Adipocyte (in vitro differentiated cells): ENCODE measurements at places on chromosomes 7 and 10.

- DNase-seq = no peak
These were observed 529.9 kb downstream of the XPNPEP1 start for GRCh38 chr10:109393425-109393824.

- DNase-seq = peak; percentile 63
These were observed 31.1 kb upstream of the SNX13 start for GRCh38 chr7:17971411-17971810.

- DNase-seq = no peak
These were observed 569.1 kb downstream of the ANKRD7 start for GRCh38 chr7:118793582-118793981.

DNA sequence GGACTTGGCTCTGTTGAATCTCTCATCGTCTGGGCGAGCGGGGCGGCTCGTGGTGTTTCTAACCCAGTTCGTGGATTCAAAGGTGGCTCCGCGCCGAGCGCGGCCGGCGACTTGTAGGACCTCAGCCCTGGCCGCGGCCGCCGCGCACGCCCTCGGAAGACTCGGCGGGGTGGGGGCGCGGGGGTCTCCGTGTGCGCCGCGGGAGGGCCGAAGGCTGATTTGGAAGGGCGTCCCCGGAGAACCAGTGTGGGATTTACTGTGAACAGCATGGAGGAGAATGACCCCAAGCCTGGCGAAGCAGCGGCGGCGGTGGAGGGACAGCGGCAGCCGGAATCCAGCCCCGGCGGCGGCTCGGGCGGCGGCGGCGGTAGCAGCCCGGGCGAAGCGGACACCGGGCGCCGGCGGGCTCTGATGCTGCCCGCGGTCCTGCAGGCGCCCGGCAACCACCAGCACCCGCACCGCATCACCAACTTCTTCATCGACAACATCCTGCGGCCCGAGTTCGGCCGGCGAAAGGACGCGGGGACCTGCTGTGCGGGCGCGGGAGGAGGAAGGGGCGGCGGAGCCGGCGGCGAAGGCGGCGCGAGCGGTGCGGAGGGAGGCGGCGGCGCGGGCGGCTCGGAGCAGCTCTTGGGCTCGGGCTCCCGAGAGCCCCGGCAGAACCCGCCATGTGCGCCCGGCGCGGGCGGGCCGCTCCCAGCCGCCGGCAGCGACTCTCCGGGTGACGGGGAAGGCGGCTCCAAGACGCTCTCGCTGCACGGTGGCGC is at the start of gene EN2:
EN2 (plus strand) TSS at position 19 of the 767 bp plus-strand sequence; CDS start at position 268, 249 bp downstream.
- DNase-seq = no peak

DNA sequence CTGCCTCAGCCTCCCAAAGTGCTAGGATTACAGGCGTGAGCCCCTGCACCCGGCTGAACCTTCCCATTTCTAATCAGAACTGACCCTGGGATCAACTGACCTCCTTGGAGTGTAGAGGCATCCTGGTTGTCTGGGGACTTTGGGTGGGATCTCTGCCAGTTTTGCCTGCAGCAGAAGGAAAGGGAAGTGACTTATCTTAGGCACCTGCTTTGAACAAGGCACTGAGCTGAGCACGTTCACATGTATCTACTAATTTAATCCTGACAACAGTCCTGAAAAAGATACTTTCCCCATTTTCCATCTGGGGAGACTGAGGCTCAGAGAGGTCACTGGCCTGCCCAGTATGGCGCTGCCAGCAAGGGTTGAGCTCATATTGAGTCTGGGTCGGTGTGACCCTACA is 153.4 kb downstream of the CUX1 start:
- no peak for DNase-seq

- no peak for DNase-seq
These were observed 17.7 kb downstream of the MDFIC start for GRCh38 chr7:114939484-114940097.

GRCh38 chr10:78025685-78026364 is 3.5 kb downstream of the POLR3A start:
- DNase-seq = peak; percentile 20

DNA sequence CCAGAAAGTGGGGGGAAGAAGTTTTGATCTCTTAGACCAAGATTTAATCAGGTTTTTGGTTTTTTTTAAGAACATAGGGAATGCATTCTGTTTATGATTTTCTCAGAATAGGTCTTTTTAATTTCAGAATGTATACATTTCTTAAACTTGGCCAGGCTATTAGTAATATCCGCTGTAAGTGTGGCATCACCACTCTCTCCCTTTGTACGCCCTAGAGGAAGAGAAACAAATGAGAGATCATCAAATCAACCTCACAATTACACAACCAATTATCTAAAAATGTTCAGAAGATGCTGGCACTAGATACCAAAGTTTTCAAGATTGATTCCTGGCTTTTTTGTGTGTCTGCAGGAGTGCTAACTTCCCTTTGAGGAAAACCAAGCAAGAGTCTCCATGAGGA is 70.0 kb downstream of the KLF6 start:
- DNase-seq = no peak

- DNase-seq = peak; percentile 68
These were observed 13.1 kb downstream of the RBP3 start for GRCh38 chr10:47361293-47361692.

- DNase-seq = peak; percentile 98
These were observed 166.0 kb downstream of the FANK1 start for GRCh38 chr10:126062131-126063032.

GRCh38 chr10:113666682-113667252 is 2.9 kb upstream of the NRAP start:
- DNase-seq = no peak

DNA sequence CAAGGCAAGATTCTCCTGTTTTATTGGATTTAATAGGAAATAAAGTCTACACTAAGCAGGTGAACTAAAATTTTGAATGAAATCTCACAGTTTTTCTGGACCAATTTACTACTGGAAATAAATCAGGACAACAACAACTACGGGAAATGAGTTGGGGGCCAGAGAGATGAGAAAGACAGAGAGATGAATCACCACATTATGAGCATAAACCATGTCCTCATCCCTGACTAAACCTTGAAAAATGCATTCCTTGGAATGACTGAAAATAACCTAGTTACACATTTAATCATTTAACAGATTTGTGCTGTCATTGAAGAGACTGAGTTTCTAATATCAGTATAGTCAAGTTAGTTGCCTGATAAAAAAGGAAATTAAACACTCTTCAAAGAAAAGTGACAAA is 608.4 kb upstream of the KCND2 start:
- DNase-seq = peak; percentile 59

GRCh38 chr10:32958085-32959005 is at the start of gene ITGB1:
TSS of gene ITGB1 (minus strand) at chr10:32958230. CDS start at chr10:32935558, 22,672 bp downstream.
- DNase-seq = peak; percentile 99

DNA sequence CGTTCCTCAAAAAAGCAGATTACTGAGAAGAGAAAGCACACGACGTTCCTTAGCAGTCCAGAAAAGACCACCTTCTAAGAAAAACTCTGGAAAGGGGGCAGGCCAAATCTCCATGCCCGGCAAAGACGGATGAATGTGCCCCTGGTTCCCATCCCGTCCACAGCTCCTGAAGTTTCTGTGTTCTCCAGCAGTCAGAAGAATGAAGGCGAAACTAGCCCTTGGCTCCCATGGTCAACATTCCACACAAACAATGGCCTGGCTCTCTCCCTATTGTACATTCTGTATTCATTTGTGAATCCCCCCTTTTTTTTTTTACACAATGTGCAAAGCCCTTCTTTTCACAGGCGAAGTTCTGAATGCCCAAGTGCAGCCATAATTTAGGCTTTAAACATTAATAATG is 5.3 kb downstream of the CTBP2 start:
- DNase-seq = peak; percentile 64

GRCh38 chr10:95688648-95689047 is 5.1 kb downstream of the TCTN3 start:
- DNase-seq = no peak

DNA sequence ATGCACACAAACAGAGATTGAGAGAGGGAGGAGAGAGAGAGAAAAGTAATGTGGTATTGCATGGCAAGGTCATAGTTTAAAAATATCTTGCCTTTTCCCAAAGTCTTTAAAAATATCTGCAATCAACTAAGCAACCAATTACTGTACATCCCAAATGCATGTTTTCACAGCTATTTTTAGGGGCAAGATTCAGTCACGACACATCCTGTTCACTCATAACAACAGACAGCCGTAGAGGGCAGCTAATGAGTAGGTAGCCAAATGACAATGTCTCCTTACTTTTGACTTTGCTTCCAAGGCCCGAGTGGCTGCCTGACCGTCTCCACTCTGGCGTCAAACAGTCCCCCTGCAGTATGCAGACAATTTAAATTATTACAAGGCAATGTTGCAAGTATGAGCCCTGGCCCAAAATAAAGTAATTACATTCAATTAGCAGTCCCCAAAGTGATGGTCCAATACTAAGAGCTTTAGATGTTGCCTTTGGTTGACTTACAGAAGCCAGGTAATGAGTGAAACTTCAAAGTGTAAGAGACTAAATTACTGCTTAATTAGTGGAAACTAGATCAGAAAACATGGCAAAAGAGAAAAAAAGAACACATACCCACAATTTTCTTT is 162.9 kb downstream of the MBL2 start:
- no peak for DNase-seq

DNA sequence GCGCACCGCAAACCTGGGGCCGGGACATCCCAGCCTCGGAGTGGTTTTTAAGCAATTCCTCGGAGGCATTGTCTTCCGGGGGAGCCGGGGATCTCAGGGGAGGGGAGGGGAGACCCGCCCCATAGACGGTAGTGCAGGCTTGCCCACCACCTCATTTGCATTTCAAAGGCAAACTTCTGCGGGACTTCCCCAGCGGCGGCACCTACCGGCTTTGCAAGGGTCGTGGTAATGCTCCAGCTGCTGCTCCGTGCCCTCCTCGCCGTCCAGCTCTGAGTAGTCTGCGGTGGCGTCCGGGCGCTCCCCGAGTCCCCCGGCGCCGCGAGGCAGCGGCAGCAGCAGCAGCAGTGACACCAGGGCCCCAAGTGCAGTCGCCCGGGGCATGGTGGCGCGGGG is 425 bp downstream of the TLL2 start:
- DNase-seq = no peak

- DNase-seq = no peak
These were observed 107.7 kb upstream of the ANK3 start for GRCh38 chr10:60497364-60497763.

DNA sequence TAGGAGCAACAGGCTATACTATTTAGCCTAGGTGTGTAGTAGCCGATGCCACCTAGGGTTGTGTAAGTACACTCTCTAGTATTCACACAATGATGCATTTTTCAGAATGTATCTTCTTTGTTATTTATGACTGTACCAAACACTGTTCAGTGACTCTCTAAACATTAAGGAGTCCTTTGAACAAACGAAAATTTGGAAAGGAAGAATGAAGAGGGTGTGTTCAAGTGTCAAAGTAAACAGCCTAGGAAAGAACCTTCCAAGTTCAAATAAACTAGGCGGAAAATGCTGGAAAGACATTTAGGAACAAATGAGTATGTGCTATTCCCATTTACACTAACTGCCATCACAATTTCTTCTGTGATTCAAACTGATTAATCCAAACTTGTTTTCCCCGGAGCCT is 142.4 kb downstream of the CHCHD3 start:
- no peak for DNase-seq

GRCh38 chr7:51645702-51646298 is 329.2 kb upstream of the COBL start:
- no peak for DNase-seq

DNA sequence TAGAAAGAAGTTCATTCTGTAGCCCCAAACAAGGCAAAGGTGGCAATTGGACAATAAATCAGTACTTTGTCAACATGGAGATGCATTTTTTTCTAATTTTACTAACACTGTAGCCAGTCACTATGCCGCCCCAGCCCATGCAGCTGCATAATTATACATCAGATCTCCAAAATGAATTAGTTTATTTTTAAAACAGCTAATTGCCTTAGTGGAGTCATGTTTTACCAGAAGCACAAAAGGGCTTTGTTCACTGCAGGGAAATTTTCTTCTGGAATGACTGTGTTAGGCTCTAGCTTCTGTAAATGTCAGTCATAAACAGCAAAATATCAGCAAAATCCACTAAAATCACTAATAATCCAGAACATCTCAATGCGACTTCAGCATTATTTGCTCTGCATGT is 20.1 kb upstream of the HDAC9 start:
- DNase-seq = no peak

DNA sequence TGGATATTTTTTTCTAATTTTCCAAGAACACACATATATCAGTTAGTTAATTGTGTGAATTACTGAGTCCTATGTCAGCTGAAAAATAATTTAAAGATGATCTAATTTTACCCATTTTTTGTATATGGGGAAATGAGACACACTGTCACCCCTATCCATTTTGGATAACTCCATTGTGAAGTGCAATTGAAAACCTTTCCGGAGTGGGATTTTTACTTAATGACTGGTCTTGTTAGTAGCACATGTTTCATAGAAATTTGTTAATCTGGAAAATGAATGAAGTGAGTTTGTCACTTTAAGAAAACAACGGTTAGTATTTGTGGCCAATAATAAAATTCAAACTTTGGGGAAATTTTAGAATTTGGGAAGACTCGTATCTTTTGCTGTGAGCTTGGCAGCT is 2.0 kb downstream of the GARS1 start:
- DNase-seq = peak; percentile 45
